ENCODE measurements at places on chromosomes 12 and 14.
A peak's percentile ranks its signal among the peaks of the same experiment; 100 is the strongest.

DNA sequence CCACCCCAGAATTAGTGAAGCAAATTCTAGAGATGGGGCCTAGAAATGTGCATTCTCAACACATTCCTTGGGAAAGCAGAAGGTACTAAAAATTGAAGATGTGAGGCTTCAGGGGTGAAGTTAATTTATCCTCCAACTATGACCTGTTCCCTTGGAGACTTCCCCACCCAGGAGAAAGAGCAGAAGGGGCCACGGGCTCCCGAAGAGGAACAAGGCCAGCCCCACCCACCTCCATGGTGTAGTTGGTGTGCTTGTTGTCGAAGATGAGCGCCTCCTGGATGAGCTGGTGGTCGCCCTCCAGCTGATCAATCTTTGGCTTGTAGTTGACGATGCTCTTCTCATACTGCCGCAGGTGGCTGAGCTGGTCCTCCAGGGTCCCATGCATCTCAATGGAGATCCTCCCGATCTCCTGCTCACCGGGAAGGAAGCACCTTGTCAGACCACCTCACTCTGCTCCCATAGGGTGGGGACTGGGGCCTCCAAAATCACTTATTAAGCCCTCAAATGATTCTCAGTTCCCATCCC, 87.8 kb upstream of the ZFP36L1 start:
- DNase-seq = no peak

DNA sequence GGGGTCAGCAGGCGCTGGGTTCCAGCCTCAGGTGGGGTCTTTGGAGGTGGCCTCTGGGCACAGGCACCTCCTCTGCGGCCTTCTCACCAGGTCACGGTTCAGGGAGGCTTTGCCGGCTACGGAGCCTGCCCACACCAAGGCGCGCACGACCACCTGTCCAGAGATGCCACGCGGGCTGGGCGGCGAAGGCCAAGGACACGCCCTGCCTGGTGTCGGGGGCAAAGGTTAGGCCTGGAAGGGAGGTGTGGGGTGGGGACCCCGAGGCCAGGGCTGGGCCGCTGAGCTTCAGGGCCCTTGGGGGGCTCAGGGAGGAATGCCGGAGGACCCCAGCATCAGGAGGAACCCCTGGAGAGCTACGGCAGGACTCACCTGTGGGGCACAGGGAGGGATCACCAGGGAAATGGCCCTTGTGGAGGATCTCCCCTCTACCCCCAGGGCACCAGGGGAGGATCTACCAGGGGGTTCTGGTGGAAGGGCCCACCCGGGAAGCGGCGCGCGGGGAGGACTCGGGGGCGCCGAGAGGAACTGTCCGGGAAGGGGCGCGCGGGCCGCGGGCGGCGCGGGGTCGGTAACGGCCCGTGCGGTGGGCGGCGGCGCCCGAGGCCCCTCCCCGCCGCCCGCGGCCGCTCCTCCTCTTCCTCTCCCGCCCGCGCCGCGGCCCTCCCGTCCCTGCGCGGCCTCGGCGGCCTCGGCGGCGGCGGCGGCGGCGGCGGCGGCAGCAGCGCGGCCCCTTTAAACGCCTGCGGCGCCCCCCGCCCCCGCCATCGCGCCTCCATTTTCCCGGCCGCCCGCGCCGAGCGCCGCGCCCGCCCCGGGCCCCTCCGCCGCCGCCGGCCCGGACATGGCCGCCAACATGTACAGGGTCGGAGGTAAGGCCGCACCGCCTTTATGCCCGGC, at the start of gene MTA1:
MTA1 (plus strand) TSS at position 633 of the 897 bp plus-strand sequence; CDS start at position 842, 209 bp downstream.
- peak; percentile 8 for DNase-seq

GRCh38 chr14:33859306-33859705, 91.6 kb downstream of the EGLN3 start:
- DNase-seq = no peak

DNA sequence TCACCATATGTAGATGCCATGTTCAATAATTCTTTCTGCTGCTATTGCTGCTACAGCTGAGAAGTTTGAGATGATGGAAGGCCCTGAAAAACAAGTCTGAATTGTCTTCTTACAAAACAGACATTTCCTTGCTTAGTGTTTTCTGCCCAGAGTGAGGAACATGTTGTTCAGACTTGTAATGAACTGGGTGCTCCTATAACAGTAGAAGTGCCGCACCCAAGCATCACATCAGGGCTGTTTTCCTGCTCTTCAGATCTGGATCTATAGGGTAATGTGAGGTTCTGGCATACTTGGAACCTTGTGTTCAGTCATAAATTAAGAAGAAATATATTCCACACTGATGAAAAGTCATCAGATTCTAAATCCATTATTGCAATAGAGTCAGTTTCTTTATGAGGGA, 171.9 kb upstream of the DIO2 start:
- DNase-seq = no peak
